Glomerular endothelial cell (primary cell): ENCODE measurements at places on chromosomes 2 and 18.

DNA sequence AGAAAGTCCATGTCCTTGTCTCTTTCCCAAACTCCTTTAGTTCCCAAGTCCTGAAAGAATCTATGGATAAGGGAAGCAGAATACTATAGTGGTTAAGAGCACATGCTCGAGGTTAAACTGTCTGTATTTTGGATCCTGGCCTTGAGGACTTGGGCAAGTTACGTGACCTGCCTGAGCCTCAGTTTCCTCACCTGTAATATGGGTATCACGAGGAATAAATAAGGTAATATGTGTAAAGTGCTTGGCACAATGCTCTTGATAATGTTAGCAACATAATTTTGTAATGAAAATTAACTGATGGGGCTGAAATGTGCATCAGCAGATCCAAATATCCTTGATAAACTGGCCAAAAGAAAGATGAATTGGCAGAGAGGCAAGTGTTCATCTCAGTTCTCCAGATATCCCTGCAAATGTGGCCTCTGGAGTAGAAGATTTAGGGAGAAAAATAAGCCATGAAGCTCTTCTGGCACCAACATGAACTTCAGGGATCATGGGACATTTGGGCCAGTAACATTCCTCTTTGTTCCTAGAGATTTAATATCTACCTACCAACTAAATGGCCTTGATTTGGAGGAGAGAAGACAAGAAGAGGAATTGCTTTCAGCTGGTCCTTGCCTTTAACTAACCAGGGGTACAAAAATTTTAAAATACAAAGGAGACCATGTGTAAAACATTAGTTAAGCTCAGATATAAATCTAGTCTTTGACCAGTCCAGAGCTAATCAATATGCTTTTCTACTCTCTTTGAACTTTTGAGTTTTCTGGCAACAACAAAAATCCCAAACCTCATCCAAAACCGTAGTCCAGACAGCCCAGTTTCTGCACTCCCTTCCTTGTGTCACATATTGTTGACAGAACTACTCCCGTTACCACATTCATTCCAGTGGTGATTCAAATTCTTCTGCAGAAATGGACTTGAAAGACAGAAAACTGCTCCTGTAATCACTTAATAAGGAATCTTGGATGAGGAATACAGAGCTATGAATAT is 52.7 kb upstream of the EML4 start:
- DNase-seq: no peak

DNA sequence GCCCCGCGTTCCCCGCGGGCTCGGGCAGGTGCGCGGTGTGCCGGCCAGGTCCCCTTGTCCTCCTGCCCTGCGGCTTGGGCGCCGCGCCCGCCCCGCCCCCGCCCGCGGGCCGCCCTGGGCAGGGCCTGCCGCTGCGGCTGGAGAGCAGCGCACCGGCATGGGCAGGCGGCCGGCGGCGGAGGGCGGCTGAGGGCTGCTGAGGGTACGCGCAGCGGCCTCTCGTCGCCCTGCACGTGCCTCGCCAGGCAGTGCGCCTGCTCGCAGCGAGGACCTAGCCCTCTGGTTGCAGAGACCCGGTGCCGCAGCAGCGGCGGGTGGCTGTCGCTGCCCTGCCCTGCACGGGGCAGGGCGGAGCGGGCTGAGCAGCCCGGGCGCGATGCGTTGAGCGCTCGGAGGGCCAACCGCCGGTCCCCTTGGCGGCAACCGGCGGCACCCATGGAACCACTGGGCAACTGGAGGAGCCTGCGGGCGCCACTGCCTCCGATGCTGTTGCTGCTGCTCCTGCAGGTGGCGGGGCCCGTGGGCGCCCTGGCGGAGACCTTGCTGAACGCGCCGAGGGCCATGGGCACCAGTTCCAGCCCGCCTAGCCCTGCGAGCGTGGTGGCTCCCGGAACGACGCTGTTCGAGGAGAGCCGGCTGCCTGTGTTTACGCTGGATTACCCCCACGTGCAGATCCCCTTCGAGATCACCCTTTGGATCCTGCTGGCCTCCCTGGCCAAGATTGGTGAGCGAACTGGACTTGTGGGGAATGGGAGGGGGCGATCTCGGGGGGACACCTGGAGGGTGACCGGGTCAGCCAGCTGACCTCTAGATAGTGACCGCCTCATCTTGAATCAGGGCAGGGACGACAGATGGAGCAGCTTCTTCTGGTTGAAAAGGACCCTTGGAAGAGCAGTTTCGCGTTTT is at the start of gene SLC9A2:
Gene SLC9A2 (plus strand): TSS at position 140 of the 906 bp plus-strand sequence. CDS start 296 bp downstream, at position 436.
- DNase-seq: no peak

- DNase-seq: no peak
Measured at GRCh38 chr2:79612999-79613398, 100.1 kb downstream of the CTNNA2 start.

- no peak for DNase-seq
Measured at GRCh38 chr2:54009549-54009948, 38.8 kb upstream of the PSME4 start.

- no peak for DNase-seq
Measured at GRCh38 chr2:42139101-42139500, 30.1 kb upstream of the EML4 start.

DNA sequence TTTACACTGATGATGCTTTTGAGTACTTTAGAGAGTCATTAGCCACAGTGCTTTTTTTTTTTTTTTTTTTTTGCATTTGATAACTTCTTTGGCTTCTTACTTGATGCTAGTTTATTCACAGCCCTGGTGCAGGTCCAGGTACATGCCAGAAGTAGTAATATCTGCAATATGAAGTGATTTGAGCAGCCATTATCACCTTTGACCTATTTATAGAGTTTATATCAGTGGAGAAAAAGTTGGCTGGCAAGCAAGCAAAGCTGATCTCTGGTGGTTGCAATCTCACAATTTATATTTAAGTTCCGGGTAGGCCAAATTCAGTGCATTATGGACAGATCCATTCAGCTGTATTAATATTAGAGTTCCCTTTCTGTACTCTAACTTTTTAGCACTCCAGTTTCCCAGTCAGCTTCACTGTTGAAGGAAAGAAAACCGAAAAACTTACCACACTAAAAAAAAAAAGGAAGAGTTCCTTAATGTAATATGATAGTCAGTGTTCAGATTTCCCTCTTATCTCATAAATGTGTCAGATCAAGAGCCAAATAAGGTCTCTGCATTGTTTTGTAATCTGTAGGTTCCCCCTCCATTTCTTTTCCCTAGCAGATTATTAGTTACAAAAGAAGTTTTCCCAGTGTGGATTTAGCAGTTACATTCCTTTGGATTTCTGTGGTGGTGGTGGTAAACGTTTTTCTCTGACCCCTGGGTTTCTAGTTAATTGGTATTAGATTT is 78.6 kb downstream of the HAUS1 start:
- DNase-seq: no peak

GRCh38 chr2:43070030-43070429 is 156.4 kb downstream of the ZFP36L2 start:
- no peak for DNase-seq

GRCh38 chr2:182834293-182834692 is 32.1 kb downstream of the FRZB start:
- no peak for DNase-seq

DNA sequence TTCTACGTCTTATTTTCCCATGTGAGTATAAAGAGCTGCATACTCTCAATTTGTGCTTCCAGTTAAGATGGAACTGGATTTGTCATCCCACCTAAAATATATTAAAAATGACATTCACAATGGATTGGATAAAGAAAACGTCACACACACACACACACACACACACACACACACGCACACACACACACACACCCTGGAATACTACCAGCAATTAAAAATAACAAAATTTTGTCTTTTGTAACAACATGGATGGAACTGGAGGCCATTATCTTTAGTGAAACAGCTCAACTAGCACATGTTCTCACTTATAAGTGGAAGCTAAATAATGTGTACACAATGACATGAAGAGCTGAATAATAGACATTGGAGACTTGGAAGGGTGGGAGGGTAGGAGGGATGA is 3.8 kb upstream of the QPCT start:
- DNase-seq: no peak

DNA sequence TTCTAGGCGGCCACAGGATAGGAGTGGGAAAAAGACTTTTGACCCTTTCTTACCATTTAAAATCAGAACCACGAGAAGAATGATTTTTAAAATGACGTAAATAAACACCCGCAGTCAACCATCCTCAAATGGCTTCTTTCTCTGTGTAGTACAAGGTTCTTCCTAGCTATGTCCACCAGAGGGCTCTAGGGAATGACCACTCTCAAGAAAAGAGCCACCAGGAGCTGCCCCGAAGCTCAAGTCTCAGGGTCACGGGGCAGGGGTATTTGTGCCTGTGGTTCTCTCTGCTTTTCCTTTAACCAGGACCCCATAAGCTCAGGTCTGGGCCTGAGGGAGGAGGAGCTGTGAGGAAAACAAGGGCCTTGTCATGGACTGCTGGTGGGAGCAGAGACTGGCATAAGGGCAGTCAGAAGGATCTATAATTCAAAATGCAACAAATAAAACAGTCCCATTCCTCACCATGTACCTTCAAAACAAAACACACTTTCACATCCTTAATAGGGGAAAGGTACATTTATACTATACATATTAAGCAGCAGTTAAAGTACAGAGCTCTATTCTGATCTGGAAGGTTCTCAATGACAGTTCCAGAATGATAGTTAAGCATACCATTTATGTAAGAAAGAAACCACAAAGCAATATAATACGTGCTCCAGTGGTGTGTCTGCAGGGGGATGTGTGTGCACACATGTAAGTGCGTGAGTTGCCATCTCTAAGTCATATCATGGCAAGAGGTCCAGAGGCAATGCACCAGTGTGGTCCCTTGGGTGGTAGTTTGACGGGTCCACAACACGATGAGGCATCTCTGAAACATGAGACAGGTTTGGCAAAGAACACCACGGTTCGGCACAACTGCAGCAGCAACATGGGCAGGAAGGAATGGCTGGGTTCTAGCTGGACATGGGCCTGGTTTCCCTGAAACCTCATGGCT is 18.6 kb downstream of the LYPD1 start:
- no peak for DNase-seq

DNA sequence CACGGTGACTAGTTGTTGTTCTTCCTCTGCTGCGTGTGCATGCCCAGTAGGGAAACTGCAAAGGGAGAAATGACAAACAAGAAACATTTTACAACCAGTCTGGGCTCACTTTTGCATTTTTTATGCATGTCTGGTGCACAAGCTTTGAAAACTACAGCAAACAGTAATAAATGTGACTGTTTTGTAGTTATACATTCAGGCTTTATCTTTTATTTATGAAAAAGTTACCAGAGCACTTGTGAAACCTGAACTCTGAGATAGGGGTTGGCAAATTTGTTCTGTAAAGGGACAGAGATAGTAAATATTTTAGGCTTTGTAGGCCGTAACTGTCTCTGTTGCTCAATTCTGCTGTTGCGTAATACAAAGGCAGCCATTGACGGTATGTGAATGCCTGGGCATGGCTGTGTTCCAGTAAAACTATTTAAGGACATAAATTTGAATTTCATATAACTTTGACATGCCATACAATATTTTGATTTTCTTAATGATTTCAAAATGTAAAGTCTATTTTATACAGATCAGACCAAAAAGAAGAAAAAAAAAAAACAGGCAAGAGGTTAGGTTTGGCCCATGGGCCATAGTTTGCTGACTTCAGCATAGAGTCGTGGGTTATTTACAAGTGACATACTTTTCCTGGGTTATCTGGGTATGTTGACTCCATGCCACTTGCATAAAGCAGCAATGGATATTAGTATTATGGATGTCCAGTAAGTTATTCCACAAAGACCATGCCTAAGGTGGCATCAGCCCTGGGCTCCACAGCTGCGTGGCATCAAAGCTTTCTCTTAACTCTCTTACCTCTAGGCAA is 53.6 kb upstream of the EML6 start:
- no peak for DNase-seq

DNA sequence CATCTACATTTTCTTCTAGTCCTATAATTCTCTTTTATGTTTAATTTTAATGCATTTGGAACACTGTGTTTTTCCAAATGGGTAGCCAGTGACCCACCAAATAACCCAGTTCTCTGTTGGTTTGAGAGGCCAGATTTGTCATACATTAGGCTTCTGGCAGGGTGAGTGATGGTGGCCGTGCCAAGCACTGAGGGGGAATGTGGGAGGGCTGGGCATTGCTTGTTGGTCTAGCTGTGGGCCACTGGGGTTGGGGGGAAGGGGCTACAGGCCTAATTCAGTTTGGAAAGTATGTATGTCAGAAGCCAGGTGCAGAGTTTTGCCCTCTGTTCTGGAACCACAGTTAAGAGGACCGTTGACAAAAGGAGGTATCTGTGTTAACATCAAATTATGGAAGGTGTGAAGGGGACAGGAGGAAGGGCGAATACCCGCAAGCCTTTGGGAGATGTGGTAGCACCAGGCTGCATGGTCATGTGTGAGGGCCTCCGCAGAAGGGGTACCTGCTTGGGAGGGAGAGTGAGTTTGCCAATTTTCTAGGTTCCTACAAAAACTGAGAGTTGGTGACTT is 38.1 kb upstream of the SCLY start:
- DNase-seq: no peak

DNA sequence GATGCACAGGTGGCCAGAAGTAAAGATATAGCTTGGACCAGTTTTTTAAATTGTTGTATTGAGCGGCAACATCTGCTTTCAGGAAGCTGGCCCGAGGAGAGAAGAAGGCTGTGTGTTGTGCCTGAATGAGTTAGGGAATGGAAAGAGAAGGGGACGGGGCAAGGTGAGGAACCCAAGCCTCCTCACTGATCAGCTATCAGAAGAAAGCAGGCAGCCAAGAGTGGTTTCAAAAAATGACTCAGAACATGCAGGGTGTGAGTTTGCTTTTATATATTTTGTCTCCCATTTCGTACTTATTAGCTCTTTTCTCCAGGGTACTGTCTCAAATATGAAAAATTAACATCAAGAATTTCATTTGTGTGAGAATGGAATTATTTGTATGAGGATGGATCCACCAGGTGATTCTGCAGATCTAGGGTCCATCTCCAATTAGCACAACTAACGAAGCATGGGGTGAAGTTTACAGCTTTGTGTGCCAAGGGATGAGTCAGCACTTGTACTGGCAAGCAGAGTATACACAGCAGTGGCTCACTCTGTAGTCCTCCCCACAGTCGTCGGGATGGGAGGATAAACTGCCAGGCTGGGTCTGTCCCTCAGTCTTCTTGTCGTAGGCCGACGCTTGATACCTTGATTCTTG is 175.7 kb downstream of the PIEZO2 start:
- no peak for DNase-seq

DNA sequence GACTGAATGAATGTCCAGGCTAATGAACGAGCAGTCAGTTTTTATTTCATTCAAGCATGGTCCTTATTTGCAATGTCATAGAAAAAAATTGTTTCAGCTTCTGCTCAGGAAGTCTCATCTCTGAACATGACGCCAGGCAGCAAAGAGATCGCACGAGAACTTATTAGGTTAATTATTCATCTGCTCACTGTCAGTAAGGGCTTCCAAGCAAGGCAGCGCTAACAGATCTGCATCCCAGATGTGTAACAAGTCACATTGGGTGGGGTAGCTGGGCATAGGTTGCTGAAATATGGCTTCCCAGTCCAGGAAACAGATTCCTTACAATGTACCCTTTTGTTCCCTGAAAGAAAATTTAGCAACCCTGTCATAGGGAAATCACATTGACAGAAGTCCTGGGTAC is 63.5 kb downstream of the ANKRD44 start:
- no peak for DNase-seq

DNA sequence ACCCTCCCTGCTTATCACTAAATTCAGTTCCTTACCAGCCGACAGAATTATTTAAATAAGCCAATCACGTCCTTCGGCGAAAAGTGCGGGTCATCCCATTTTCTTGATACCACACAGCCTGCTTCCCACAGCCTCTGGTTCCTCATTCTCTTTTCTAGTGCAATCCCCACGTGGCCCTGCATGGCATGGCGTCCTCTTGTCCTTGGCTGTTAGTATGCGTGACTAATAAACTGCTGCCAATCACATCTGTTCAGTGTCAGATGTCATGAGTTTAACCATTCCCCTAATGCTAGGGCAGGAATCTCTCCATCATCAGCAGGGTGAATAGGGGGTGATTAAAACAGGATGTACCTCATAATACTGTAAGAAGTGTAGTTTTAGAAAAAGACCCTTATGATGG is 62.8 kb upstream of the TSPYL6 start:
- DNase-seq: no peak
